ENCODE measurements at places on chromosomes 1 and 21.

DNA sequence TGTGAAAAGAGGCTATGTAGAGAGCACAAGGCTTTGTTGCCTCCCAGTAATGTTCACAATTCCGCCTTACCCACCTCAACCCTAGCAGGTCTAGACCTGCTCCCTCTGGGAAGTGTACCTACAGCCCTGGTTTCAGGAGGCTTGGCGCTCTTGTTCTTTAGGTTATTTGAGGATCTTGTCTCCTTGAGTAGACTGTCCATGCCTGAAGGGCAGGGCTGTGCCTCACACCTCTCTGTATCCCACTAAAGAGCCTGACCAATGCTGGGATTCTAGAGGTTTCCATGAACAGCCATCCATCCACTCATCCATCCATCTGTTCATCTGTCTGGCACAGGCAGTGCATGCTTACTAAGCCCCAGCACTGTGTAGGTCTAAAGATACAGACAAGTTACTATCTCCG, 1.0 kb downstream of the RAB7B start:
- no peak for DNase-seq

DNA sequence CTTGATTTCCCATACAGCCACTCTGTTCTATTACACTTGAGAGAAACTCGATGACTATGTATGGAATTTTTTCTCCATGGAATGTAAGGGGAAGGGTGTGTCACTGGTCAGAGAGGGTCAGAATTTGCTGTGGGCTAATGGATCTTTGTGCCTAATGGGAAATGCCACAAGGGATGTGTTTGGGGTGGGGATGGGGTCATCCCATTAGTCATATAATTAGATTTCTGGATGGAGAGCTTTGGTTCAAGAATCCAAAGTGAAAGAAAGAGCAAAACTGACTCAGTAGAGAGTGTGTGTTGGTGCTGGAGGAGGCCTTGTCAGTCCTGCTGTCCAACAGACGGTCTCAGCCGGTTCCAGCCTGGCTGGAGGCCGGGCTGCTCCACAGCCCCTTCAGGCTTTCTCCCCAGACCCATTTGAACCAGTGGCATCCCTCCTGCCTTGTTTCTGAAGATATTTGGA, 86.4 kb downstream of the LAMC2 start:
- no peak for DNase-seq

GRCh38 chr1:245356891-245357585, 202.3 kb downstream of the KIF26B start:
- no peak for DNase-seq

- DNase-seq = no peak
Measured at GRCh38 chr1:9600861-9601834, 12.4 kb downstream of the TMEM201 start.

DNA sequence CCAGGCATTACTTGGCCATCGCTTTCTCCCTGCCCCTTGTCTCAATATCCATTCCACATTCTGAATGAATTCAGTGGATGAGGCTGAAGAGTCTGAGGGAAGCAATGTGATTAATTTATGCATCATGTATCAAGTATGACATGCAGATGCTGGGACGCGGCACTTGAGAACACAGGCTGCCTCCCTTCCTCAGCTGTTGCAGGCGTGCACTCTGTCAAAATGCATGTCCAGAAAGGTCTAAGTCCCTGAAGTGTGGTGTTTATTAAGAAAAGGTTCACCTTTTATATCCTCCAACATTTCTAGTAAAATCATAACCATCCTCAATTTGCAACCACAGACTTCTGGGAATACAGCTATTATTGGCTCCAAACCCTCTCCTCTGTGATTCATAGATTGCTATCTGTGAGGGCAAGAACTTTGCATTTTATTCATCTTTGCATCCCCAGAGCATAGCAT, 22.6 kb upstream of the RAB3GAP2 start:
- DNase-seq = no peak
